ENCODE measurements at places on chromosomes 3 and 15. TPM values are rescaled to one million over a fixed set of nuclear protein-coding genes. Genes with fewer than 3 reads are reported as not detected.

CD96 gene
- 293 TPM for total RNA-seq

DNA sequence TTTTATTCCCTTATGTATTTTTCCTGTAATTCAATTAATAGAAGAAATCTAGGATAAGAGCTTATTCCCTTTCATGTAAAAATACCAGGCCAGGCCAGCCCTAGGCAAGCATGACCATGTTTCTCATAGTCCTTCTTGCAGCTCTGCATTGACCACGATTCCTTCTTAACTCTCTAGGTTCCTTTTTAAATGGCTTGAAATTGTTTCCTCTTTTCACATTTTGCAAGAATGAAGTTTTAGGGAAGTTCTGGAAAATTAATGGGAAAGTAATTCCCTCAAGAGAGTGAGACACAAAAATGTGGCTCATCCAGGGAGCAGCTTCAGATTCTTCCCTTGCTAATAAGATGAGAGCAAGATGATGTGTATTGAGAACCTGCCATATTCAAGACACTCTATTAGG lies 116.5 kb upstream of the FGF7 start:
- no peaks in the 10 kb centered on the region for H3K27me3 ChIP-seq
- peaks cover 27% of the 10 kb centered on the region for H3K36me3 ChIP-seq
- no peaks in the 10 kb centered on the region for H3K4me1 ChIP-seq
- DNase-seq: no peak

- no peaks in the 10 kb centered on the region for H3K36me3 ChIP-seq
- no peak for DNase-seq
- H3K4me1 ChIP-seq: peaks cover 13% of the 10 kb centered on the region
- no peak overlapping the region for H3K4me3 ChIP-seq
Measured at GRCh38 chr15:69660658-69661405, 208.2 kb downstream of the RPLP1 start.

- H3K27ac ChIP-seq: no peak overlapping the region
- no peak for DNase-seq
- no peaks in the 10 kb centered on the region for H3K4me1 ChIP-seq
- no peaks in the 10 kb centered on the region for H3K27me3 ChIP-seq
- H3K4me3 ChIP-seq: no peak overlapping the region
Measured at GRCh38 chr3:65268426-65268825, 580.6 kb upstream of the ADAMTS9 start.

GRCh38 chr3:126995254-126995780 lies 12.4 kb downstream of the PLXNA1 start:
- H3K4me1 ChIP-seq: no peaks in the 10 kb centered on the region
- no peak overlapping the region for H3K4me3 ChIP-seq
- DNase-seq: no peak
- H3K27me3 ChIP-seq: no peaks in the 10 kb centered on the region
- H3K36me3 ChIP-seq: no peaks in the 10 kb centered on the region

DNA sequence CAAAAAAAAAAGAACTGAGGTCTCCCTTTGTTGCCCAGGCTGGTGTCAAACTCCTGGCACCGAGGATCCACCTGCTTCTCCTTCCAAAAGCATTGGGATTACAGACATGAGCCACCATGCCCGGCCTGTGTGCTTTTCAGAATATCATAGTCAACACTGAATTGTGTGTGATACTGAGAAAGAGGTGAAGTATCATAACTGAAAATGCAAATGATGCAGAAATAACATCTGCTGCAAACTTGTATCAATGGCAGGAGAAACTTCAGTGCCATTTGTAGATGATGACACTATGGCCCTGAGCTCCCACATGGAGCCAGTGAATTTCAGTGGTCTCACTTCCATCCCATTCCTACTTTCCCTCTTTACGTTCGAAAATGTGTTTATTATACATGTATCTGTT lies 21.9 kb downstream of the IL12A start:
- H3K4me3 ChIP-seq: no peak overlapping the region
- no peaks in the 10 kb centered on the region for H3K27me3 ChIP-seq
- no peaks in the 10 kb centered on the region for H3K36me3 ChIP-seq
- H3K27ac ChIP-seq: no peak overlapping the region
- DNase-seq: no peak

DNA sequence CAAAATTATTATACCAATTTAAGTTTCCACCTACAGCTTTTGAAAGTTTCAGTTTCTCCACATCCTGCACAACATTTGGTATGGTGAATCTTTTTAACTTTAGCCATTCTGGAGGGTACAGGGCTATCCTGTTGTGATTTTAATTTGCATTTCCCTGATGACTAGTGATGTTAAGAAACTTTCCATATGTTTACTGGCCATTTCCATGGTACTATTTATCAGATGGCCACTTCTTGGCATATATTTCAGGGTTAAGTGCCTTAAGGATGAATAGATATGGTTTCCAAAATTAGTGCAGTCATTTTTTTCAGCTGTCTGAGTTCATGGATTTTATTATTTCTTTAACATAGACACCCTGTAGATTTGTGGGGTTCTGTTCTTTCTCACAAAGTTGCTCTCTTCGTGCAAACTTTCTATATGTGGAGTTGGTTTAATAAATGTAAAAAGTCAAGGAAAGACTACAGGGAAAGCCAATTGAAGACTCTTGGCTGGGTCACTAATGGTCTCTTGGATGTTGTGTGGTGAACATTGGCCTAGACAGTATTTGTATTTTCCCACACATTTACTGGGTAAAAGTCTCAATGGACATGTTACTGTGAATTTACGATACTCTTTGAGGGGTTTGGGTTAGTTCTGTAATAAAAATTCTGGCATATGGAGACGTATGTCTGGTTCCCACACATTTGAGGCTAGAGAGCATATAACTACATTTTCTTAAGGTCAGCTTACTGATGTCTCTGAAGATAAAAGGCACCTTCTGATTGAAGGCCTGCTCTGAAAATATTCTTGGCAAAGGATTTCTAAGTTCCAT lies 147.5 kb upstream of the PDZRN3 start:
- DNase-seq: no peak
- H3K27ac ChIP-seq: no peak overlapping the region
- H3K4me3 ChIP-seq: no peak overlapping the region
- no peaks in the 10 kb centered on the region for H3K36me3 ChIP-seq
- H3K27me3 ChIP-seq: no peaks in the 10 kb centered on the region
- no peaks in the 10 kb centered on the region for H3K4me1 ChIP-seq

DNA sequence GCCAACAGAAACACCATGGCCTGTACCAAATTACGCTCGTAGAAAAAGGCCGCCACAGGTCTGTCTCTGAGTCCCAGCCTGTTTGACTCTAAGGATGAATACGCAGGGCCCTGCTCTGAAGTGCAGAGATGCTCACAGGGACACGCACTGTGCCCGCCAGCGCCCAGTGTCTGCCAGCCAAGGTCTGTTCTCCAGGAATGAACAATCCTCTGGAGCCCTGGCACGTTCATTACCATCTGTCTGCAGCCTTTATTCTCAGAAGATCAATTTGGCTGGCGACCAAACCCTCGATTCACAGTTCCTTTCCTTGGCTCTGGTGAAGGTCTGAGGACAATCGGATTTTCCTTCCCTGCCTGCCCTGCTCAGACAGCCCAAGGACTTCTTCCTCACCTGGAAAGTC lies 66.3 kb downstream of the NIPA2 start:
- H3K27me3 ChIP-seq: no peaks in the 10 kb centered on the region
- no peak for DNase-seq
- H3K4me3 ChIP-seq: no peak overlapping the region
- no peak overlapping the region for H3K27ac ChIP-seq
- H3K36me3 ChIP-seq: no peaks in the 10 kb centered on the region
- H3K4me1 ChIP-seq: no peaks in the 10 kb centered on the region

MEX3B gene
- 0.63 TPM for total RNA-seq

- H3K4me1 ChIP-seq: peaks cover 40% of the 10 kb centered on the region
- H3K4me3 ChIP-seq: peak overlapping the region; percentile 28
- H3K27me3 ChIP-seq: peaks cover 7% of the 10 kb centered on the region
- H3K27ac ChIP-seq: peak overlapping the region; percentile 69
- DNase-seq: peak; percentile 50
- no peaks in the 10 kb centered on the region for H3K36me3 ChIP-seq
Measured at GRCh38 chr3:122975924-122976293, 51.7 kb downstream of the SEMA5B start.

NOX5 gene
- total RNA-seq: not detected

CELSR3 gene
- total RNA-seq: 20.2 TPM

DNA sequence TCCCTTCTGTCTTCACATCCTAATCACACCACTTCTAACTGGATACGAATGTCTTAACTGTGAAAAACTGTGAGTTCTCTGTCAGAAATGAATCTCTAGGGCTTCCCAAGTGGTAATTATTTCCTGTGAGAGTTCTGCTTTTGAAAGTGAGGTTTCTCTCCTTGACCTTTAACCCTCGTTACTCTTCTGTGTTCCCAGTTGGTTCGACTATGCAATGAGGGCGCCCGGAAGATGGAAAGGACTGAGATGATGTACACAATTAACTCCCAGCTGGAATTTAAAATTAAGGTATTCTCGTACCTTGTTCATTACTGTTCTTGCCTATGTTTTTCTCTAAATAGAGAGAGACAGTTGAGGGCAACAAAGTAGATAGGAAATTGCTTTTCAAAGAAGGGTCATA lies 96.5 kb downstream of the ARHGEF26 start:
- H3K27ac ChIP-seq: no peak overlapping the region
- no peak for DNase-seq
- H3K36me3 ChIP-seq: no peaks in the 10 kb centered on the region
- H3K27me3 ChIP-seq: no peaks in the 10 kb centered on the region
- no peaks in the 10 kb centered on the region for H3K4me1 ChIP-seq

EEF1AKMT4 gene
- 4.5 TPM for total RNA-seq

RBMS3 gene
- total RNA-seq: 0.11 TPM

DNA sequence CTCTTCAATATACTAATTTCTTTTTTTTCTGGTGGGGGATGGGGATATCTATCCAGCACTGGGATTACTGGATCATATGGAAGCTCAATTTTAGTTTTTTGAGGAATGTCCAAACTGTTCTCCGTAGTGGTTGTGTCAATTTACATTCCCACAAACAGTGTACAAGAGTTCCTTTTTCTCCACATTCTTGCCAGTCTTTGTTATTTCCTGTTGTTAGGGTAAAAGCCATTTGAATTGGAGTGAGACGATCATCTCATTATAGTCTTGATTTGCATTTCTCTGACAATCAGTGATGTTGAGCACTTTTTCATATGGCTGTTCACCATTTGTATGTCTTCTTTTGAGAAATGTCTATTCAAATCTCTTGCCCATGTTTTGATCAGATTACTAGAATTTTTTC lies 12.8 kb upstream of the WDR49 start:
- H3K27ac ChIP-seq: no peak overlapping the region
- no peaks in the 10 kb centered on the region for H3K4me1 ChIP-seq
- H3K4me3 ChIP-seq: no peak overlapping the region
- H3K27me3 ChIP-seq: no peaks in the 10 kb centered on the region
- no peak for DNase-seq

- H3K36me3 ChIP-seq: no peaks in the 10 kb centered on the region
- no peak overlapping the region for H3K27ac ChIP-seq
- no peaks in the 10 kb centered on the region for H3K4me1 ChIP-seq
Measured at GRCh38 chr3:170614214-170614966, 28.5 kb upstream of the SLC7A14 start.

GRCh38 chr3:188209740-188210139 lies 55.8 kb downstream of the LPP start:
- peaks cover 21% of the 10 kb centered on the region for H3K36me3 ChIP-seq
- no peak overlapping the region for H3K4me3 ChIP-seq
- peaks cover 7% of the 10 kb centered on the region for H3K4me1 ChIP-seq
- no peaks in the 10 kb centered on the region for H3K27me3 ChIP-seq

- no peak for DNase-seq
- H3K27ac ChIP-seq: no peak overlapping the region
- H3K27me3 ChIP-seq: peaks cover 3% of the 10 kb centered on the region
- H3K4me3 ChIP-seq: no peak overlapping the region
- no peaks in the 10 kb centered on the region for H3K4me1 ChIP-seq
Measured at GRCh38 chr3:178420033-178420432, 116.2 kb upstream of the KCNMB2 start.
